AG09309 (cell line): ENCODE measurements at places on chromosomes 6 and 20.

DNA sequence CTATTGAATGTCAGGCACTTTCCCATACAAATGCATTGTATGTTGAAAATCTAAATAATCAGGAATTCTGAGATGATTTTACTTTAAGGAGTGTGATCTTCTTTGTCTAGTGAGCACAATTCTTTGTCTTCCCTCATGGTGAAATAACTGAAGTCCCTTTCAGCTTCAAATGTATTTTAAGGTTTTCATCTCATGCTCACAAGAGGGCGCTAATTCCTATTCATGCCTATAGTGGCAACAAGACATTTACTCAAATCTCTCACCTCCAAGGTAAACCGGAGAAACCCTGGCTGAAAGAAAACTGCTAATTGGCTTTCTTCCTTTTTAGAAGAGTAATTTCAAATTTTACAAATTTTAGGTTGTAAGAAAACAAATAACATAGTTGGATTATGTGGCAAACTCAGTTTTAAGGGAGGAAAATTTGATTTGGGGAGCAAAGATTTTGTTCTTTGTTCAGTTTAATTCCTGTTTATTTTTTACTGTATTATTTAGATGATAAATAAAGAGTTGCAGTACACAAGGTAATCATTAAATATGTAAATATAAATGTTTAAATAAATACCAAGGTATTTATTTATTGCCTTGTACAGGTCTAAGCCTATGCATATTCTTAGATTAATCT lies 69.1 kb downstream of the SLC35F1 start:
- DNase-seq: peak; percentile 4

- DNase-seq: no peak
Observed at GRCh38 chr6:157161912-157162311, 161.4 kb downstream of the TMEM242 start.

DNA sequence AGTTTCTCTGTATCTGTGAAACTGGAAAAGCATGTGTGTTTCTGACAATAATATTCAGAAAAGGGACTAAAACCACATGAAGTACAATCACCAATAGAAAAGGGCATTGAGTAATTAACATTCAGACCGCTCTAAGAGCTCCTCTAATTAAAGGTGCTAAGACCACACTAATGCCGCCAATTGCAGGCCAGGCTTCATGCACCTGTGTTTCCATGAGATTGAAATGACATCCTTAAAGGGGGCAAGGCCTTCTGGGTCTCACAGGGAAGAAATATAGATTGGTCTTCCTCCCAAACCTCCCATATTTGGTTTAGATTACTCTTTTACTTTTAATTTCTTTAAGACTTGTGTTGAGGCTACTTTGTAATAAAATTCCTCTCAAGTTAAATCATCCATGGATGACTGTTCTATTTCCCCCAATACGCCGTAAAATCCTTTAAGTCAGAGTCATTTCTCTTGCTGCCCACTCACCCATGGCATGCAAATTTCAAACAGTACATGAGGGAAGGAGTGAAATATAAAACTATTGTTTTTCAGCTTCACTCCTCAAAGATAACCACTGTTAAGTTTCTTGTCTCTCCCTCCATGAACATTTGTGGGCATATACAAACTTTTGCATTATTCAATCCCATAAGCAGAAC lies 110.6 kb downstream of the UBE3D start:
- DNase-seq: peak; percentile 81

- peak; percentile 41 for DNase-seq
Observed at GRCh38 chr20:33933469-33933909, 60.2 kb upstream of the RALY start.

- no peak for DNase-seq
Observed at GRCh38 chr6:114121913-114122662, 151.1 kb upstream of the HDAC2 start.

DNA sequence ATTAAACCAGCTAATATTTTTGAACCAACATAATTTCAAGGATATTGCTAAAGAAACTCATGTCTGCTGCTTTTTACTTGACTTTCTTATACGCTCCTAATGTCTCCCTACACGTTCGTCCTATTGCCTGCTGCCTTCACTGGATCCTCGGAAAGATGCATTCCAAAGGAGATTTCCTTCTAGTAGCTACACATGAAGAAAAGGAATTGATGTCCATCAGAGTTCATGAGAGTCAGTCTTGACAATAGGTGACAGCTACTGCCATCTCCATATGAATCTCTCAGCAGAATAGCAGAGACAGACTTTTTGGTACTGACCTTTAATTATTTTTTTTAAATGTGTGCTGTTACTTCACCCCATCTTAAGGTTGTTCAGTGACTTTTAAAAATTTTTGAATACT lies 24.2 kb upstream of the COL9A1 start:
- no peak for DNase-seq

DNA sequence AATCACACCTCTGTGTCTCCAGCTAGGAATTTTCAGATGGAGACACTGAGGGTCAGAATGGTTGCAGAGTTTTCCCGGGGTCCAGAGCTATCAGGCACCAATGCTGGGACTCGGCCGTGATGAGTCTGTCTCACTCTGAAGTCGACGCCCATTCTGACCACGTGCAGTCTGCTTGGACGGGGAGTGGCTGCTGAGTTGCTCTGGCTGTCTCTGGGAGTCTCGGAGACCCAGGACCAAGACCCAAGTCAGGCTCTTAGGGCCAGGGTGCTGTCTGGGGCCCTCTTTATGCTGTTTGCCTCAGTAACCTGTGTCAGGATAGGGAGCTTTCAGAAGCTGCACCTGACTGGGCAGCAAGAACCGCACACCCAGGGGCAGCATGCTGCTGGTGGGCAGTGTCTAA lies 4.6 kb downstream of the IP6K3 start:
- no peak for DNase-seq

GRCh38 chr20:62511915-62512610 lies 36.3 kb upstream of the GATA5 start:
- DNase-seq: no peak

DNA sequence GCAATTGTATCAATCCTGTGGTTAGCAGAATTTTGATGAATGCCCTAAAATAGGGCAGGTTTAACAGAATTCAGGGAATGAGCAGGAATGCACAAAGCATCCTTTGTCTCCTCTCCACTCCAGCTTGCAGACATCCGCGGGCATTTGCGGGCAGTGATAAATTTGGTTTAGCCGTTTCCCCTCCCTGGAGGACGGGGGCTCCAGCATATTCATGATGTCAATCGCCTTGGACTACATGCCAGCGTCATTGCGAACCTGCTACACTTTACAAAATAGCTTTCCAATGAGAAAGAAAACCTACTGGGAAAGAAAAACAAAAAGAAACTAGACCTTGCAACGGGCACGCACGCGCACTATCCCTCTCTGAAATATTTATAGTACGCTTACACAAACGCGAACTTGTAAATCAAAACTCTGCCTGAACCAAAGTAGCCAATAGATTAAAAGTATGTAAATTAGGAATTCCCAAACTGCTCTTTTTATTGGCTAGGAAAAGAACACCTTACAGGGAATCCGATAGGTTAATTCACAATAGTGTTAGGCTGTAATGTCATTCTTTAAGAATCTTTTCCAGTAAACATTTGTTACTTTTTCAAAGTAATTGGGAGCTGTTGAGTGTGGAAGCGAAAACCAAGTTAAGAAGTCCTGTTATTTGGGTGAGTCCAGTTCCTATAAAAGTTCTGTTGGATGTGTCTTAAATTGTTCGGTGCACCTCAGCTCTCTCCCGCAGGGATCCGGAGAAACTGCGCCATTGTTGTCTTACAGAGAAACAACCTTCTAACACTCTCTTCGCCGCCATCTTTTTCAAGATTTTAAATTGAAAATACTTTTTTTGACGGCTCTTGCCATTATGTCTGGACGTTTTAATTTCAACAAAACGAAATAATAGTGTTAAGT lies 136.7 kb downstream of the HFE start:
- peak; percentile 89 for DNase-seq

DNA sequence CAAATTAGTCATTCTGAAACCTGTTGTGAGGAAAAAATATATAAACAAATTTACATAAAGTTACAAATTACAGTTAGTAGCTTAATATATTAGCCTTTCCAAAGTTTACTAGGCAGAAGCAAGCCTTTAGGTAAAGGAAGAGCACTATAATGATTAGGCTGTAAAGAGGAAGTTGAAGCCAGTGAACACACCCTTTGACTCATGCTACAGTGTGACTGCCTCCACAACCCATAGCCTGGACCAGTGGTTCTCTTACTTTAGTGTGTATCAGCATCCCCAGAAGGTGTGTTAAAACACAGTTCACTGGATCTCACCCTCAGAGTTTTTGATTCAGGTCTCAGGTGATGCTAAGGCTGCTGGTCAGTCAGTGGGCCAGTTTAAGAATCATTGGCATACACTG lies 91.4 kb upstream of the DEFB112 start:
- DNase-seq: no peak

- DNase-seq: no peak
Observed at GRCh38 chr20:41499064-41499463, 119.1 kb downstream of the CHD6 start.

DNA sequence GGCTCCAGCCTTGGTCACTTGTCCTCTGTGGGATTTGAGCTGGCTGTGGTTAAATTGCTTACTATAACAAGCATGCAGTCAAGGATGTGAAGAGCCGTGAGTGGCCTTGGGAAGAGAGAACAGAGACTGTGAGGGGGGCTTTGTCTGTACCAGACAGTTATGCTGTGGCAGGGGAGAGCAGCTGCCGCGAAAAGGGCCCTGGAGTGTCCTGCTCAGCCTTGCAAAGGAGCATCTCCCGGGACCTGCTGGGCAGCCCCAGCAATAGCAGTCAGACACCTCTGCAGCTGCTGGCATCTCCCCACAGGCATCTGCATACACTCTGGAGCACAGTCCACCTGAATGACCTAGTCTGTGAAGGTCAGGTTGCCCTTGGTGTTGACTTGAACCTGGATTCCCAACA lies 6.3 kb downstream of the EBF4 start:
- DNase-seq: no peak

GRCh38 chr6:106112433-106112832 lies 26.3 kb downstream of the PRDM1 start:
- DNase-seq: no peak

GRCh38 chr6:167323111-167323510 lies 1.8 kb upstream of the TTLL2 start:
- no peak for DNase-seq

- no peak for DNase-seq
Observed at GRCh38 chr20:20369250-20370093, 1.6 kb downstream of the INSM1 start.

GRCh38 chr6:20778912-20779311 lies 244.7 kb downstream of the CDKAL1 start:
- no peak for DNase-seq
